ENCODE measurements at places on chromosomes 4 and X.

GRCh38 chr4:17188125-17188524 is 289.7 kb upstream of the LDB2 start:
- no peak for DNase-seq

DNA sequence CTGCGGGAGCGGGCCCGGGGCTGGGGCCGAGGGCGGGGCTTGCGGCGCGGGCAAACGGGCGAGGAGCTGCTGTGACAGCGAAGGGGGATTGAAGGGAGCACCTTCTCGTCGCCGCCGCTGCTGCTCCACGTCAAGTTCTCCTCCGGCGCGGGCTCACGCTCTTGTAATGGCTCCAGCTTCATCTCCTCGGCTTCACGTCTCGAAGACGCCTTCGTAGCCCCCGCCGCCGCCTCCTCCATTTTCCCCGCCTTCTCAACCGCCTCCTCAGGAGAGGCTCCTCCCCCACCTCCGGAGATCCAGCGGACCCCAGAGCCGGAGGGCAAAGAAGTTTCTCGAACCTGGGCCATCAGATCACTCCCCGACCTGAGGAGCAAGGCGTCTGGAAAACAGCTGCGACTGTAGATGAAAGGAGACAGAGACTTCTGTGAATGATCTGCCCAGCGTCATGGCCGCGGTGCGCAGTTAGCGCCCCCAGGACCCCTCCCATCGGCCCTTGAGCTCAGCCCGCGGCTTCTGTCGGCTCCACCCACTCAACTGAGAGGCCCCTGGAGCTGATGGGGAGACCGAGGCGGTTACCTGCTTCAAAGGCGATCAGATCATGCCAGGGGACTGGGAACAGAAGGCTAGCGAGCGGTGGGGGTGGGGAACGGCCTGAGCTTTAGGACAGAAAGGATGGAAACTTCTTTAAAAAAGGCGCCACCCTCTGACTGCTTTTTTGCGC is 895 bp downstream of the USP51 start:
- peak; percentile 73 for DNase-seq

- DNase-seq = no peak
These were observed 270.8 kb downstream of the BCOR start for GRCh38 chrX:39826813-39827543.

DNA sequence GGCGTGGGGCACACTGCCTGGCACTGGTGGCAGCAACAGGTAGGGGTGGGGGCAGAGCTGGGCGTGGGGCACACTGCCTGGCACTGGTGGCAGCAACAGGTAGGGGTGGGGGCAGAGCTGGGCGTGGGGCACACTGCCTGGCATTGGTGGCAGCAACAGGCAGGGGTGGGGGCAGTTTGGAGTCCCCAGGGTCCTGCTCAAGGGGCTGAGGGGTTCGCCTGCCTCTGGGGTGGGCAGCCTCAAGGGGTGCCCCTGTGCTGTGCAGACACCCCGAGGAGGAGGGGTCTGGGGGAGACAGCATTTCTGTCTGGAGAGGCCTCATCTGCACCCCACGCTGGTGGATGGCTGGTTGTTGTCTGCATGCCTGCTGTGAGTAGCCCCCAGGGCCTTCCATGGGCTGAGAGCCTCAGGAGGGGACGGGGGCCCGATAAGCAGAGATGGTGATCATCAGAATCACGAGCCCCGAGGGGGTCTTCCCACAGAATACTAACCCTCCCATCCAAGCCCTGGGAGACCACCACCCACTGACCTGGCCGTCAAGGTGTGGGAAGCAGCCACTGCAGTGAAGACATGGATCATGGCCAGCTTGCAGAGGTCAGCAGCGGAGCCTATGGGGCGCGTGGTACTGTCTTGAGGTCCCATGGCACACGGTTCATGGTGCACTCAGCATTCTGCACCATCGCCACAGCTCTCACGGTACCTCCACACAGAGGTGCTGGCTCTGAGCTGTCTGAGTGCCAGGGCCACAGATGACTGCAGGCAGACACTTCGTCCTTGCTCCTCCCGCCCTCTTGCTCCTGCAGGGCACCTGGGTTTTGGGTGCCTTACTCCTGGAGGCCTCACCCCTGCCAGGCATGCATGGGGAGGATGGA is 21.5 kb downstream of the NAT8L start:
- DNase-seq = no peak
